Airway epithelial cell (primary cell): ENCODE measurements at places on chromosomes 1 and 21. TPM values are rescaled to one million over a fixed set of nuclear protein-coding genes. Genes with fewer than 3 reads are reported as not detected.

SYNC gene
- total RNA-seq = 6.7 and 8.7 TPM in 2 replicates

AQP10 gene
- total RNA-seq = 0.78 and 1.2 TPM in 2 replicates

TMCC2 gene
- total RNA-seq = 4.3 and 4.7 TPM in 2 replicates

GREM2 gene
- total RNA-seq = not detected in 2 replicates

OPTC gene
- total RNA-seq = not detected in 2 replicates
